COR-L47 (cell line): ENCODE measurements at places on chromosomes 12 and 14.
A peak's percentile ranks its signal among the peaks of the same experiment; 100 is the strongest.

DNA sequence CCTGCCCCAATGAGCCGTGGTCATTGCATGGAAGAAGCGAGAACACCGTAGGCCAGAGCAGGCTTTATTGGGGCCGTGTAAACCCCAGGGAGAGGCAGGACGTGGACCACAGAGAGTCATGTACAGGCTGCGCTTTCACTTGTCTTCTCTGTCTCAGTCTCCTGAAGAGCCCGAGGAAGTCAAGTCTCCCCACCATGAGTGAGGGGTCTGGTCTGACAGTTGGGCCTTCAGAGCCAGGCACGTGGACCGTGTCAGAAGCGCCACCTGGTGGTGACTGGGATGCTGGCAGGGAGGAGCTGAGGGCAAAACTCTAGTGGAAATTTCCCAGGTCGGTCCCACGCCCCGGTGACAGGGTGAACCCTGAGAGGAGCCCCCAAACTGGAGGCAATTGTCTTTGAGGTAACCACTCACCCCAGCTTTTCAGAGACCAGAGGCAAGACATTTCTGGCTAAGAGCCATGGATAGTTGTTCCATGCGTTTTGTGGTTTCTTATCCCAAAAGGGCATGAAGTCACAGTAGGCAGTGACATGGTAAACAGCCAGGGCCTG is 17.4 kb downstream of the RPS6KL1 start:
- peak; percentile 34 for DNase-seq

- DNase-seq = no peak
These were observed 13.3 kb downstream of the STX2 start for GRCh38 chr12:130825771-130826150.

DNA sequence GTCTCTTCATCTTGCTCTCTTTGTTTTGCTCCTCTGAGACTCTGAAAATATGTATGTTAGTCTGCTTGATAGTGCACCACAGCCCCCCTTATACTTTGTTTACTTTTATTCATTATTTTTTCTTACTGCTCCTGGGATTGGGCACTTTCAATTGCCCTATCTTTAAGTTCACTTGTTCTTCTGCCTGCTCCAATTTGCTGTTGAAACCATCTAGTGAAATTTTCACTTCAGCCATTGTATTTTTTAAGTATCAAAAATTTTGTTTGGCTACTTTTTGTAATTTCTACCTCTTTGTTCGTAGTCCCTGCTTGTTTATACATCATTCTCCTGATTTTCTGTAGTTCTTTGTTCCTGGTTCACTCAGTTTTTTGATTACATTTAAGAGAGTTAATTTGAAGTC is 223.3 kb downstream of the SLC38A4 start:
- no peak for DNase-seq

- DNase-seq = no peak
These were observed 736 bp upstream of the PHLDA1 start for GRCh38 chr12:76032043-76032981.

DNA sequence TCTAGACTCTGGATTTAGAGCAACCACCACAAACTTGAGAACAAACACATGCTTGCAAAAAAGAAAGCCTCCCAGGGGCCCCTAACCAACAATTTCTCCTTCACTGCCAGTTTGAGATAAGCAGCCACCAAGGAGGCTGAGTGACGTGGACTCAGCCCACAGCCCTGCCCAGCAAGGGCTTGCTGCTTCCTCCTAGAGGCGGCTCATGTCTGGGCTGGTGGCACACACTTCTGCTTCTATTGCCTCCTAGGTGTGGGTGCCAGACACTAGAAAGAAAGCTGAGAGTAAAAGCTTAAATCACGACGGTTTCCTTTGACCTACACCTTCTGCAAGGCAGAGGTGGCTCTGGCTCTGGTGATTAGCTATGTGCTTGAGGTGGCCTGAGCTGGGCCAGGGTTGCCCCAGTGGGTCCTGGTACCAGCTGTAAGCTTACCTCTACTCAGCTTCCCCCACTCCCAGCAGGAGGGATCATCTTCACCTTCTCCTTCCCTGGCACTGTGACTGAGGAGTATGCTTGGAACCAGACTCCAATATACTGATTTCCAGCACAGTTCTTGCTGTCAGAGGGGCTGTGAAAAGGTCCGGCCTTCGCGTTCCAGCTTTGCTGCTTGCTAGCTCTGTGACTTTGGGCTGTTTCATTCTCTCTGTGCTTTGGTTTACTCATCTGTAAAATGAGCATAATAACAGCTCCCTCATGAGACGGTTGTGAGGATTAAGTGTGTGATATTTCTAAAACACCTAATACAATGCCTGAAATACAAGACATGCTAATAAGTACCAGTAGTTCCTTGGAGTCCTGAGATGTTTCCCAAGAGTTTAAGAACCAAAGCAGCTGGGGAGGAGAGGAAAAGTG is 89.7 kb upstream of the PARP11 start:
- no peak for DNase-seq

GRCh38 chr12:75695926-75696325 is 184.5 kb upstream of the KRR1 start:
- DNase-seq = no peak

GRCh38 chr12:12685305-12685704 is 10.7 kb downstream of the GPR19 start:
- DNase-seq = peak; percentile 48

DNA sequence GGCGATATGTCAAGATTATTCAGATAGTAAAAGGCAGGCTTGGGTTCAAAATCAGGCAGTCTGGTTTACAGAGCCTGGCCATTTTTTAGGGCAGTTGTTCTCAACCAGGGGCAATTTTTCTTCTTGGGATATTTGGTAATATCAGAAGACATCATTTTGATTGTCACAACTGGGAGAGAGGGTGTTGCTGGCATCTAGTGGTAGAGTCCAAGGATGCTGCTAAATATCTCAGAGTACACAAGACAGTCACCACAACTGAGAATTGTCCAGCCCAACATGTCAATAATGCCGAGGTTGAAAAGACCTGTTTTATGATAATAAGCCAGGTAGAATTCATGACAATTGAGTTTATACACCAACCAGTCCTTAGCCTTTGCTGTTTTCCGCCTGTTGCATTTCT is 733.9 kb downstream of the NRXN3 start:
- peak; percentile 2 for DNase-seq

DNA sequence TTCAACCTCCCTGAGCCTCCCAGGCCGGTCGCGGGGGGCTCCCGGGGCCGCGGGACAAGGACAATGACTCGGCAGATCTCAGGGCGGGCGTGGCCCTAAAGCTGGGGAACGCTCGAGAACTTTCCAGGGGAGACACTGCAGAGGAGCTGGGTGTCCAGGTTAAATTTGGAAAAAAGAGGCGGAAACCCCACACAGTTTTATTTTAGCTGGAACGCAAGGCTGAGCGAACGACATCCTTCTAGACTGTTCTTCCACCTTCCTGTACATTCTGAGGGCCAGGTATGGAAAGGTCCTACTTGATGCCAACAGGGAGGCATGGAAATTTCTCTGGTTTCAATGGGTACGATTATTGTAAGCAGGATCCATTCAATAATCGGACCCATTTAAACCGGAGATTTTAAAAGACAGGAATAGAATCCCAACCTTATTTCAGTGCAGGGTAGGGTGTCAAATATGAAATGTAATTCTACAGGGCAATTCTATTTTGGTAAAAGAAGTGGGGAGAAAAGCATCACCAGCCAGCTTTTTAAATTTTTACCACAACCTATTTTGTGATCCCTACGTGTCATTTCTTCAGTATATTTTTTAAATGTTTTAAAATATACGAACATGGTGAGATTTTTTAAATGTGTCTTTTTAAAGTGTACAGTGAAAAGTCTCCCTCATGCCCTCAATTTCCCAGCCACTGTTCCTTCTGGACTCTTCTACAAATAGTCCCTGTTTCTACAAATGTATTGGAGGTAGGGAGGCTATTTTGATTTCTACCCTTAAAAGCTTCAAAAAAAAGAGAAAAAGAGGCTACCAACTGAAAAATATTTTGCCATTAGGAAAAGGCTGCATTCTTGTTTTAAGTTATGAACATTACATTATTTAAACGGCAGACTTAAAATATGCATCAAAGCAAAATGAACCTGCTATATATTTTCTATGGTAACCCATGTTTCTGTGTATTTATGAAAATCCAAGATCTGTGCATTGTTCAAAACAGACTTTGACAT is 1.1 kb upstream of the UBC start:
- no peak for DNase-seq
